ENCODE measurements at places on chromosomes 13 and 19. TPM values are rescaled to one million over a fixed set of nuclear protein-coding genes. Genes with fewer than 3 reads are reported as not detected.

DNA sequence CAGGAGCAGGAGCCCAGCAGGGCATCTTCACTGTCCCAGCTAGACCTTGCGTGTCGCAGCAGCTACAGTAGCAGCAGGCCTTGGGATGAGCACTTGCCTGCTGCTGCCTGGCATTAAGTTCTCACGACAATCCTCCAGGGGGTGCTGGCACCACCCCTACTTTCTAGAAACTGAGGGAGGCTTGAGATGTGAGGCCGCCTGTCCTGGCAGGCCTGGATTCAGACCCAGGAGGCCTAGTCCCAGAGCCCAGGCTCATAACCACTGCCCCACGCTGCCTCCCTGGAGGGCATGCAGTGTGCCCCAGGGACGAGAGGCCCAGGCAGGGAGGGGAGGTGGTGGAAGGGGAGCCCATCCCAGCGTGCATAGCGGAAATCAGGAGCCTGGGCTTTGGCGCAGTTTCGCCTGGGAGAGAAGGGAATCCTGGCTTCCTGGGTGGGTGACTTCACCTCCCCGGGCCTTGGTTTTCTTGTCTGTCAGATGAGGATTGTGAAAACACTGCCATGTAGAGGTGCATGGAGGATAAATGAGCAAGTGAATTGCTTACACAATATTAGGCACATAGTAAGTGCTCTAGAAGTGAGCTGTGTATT is 26.1 kb downstream of the PPP5C start:
- no peak for DNase-seq

- no peak for DNase-seq
Observed at GRCh38 chr19:23312515-23312914, 62.3 kb upstream of the ZNF724 start.

- DNase-seq, result no peak
Observed at GRCh38 chr19:42175952-42176648, 41.4 kb downstream of the DEDD2 start.

The KIR2DL4 gene
- polyA plus RNA-seq, result not detected

The NLRP11 gene
- 0.17 TPM for polyA plus RNA-seq

The CRX gene
- polyA plus RNA-seq, result not detected

The KLK4 gene
- not detected for polyA plus RNA-seq

The FUT1 gene
- 4.0 TPM for polyA plus RNA-seq

DNA sequence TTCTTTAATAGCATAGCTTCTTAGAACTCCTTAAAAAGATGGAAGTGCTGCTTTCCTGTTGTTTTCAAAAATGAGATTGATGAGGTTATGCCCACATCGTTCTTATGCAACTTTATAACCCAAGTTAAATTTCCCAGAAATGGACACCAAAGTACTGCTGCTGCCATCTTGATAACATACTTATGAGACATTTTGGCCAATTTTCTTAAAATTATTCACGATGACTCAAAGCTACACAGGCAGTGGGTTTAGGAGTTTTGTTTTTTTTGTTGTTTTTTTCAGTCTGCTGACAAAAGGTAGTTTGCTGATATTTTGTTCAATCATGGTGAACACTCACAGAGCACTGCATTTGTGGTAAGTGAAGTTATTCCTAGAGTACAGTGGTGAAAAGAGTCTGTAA is 54.9 kb upstream of the RFC3 start:
- no peak for DNase-seq

The ABHD17A gene
- polyA plus RNA-seq, result 32.3 TPM

Measured in renal cortex interstitium (tissue), 15 donors.